Posterior vena cava (tissue), 2 donors: ENCODE measurements at places on chromosomes 5 and 9. TPM values are rescaled to one million over a fixed set of nuclear protein-coding genes. Genes with fewer than 3 reads are reported as not detected.

DNA sequence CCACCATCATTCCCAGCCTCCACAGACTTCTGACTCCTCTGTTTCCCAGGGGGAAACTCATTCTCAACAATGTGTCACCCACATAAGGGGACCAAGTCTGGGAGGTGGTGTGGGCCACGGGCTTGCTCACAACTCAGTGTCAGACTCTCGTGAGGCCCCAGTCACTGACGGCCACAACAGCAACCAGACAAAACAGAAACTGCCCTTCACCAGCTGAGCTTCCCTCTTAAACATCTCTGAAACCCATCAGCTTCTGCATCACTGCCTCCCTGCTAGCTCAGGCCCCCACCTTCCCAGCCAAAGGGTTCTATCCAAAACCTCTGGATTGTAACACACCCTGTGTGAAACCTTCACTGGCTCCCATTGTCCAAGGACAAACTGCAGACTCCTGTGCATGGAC, 273.4 kb downstream of the CDK5RAP2 start:
- DNase-seq, result no peak

GRCh38 chr5:174567506-174568141, 156.8 kb upstream of the MSX2 start:
- DNase-seq, result no peak

SCGB3A2 gene
- total RNA-seq, result not detected

CCDC183 gene
- 0.29 TPM for total RNA-seq

RALGPS1 gene
- total RNA-seq, result 6.4 TPM

DNA sequence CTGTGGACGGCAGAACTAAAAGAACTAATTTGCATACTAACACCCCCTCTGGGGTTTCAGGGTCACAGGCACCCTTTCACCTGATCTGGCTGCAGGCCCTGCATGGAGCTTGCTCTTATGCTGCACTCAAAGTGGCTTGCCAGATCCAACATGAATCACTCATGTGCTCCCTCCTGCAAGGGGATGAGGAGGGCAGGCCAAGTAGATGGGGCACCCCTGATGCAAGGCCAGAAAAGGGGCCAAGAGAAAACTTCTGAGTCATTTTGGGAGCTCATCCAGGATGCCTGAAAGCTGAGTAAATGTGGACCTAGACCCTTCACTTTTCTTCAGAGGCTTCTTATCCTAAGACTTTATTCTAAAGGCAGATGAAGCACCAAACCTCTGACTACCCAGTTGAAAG, 558.5 kb upstream of the PTGER4 start:
- DNase-seq, result no peak

DNA sequence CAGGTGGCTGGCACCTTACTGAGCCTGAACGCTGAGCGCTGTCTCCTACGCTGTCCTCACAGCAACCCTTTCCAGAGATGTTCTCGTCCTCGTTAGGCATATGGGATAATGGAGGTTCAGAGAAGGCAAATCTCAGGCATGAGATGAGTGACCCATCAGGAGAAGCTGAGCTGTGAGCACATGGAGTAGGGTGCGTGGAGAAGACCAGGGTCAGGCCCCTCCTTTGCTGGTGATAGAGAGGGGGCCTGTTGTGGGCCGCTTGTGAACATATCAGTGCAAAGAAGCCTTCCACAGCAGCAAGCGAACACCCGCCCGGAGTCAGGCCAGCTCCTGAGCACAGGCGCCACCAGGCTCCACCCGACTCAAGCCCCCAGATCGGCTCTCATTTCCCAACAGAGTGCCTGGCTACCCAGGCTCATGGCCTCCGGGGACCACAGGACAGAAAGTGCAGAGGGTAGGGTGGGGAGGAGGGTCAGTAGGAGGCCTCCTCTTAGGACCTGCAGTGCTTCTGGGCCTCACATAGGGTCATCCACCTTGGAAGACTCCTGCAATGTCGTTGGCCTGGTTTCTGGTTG, 15.0 kb upstream of the TIFAB start:
- peak; percentile 62 for DNase-seq

- no peak for DNase-seq
Measured at GRCh38 chr5:57429513-57430120, 53.0 kb downstream of the ACTBL2 start.

DNA sequence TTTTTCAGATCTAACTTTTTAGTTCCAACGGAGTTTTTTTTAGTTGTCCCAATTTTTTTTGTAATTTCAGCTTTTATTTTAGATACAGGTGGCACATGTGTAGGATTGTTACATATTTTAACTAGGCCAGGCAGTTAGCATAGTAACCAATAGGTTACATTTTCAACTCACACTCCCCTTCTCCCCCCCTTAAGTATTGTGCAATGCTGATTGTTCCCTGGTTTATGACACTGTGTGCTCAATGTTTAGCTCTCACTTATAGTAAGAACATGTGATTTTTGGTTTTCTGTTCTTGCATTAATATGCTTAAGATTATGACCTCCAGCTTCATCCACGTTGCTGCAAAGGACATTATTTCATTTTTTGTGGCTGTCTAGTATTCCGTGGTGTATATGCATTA, 503.2 kb downstream of the CDH9 start:
- no peak for DNase-seq

GRCh38 chr5:139709582-139710318, 61.6 kb downstream of the CXXC5 start:
- DNase-seq, result peak; percentile 83

OBP2B gene
- not detected for total RNA-seq

PHF24 gene
- total RNA-seq, result 0.93 TPM

GRCh38 chr5:51881901-51882300, 498.7 kb downstream of the ISL1 start:
- DNase-seq, result no peak
